Effector CD4-positive, alpha-beta T cell (primary cell): ENCODE measurements at places on chromosomes 12 and 14.
A peak's percentile ranks its signal among the peaks of the same experiment; 100 is the strongest.

- DNase-seq: no peak
These were observed 14.8 kb upstream of the PTHLH start for GRCh38 chr12:27987331-27987730.

- DNase-seq: no peak
These were observed 182.0 kb downstream of the FOXA1 start for GRCh38 chr14:37413050-37413449.

GRCh38 chr14:25247609-25248008 is 197.7 kb upstream of the STXBP6 start:
- no peak for DNase-seq

- no peak for DNase-seq
These were observed 298.6 kb downstream of the PDZRN4 start for GRCh38 chr12:41486718-41487117.

DNA sequence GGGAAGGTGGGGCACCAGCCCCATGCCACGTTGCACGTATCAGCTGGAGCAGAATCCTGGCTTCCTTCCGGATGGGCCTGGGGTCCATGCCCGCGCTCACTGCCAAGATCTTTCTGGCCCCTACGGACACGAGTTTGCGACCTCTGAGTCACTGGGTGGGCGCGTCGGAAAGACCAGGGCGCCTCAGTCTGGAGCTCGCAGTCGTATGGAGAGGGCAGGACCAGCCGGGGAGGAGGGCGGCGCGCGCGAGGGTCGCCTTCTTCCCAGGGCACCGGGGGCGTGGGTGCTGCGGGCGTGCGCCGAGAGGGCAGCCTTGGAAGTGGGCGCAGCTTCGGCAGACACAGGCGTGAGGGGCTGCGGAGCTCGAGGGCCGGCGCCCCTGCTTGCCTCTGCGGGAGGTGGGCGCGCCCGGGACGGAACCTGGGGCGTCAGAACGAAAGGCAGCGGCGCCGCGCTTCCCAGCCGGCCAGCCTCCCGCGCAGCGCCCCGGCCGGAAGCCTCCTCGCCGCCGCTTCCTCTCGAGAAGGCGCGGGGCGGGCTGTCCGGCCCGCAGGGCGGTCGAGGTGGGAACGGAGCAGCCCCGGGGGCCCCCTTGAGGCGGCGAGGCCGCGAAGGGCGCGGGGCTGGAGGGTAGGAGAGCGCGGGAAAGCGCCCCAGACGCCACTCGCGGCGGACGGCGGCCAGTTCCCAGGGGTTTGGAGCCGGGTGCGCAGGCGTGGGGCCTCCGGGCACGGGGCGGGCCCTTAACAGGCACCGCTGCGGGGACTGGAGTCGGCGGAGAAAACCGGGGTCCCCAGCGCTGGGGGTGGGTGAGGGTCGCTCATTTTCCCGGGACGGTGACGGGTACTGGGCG is at the start of gene ARL6IP4:
Gene ARL6IP4 (plus strand): TSS at position 499 of the 853 bp plus-strand sequence. CDS start 459 bp downstream, outside the sequence.
- peak; percentile 48 for DNase-seq

- no peak for DNase-seq
These were observed 22.1 kb downstream of the SLC6A13 start for GRCh38 chr12:240566-240965.

DNA sequence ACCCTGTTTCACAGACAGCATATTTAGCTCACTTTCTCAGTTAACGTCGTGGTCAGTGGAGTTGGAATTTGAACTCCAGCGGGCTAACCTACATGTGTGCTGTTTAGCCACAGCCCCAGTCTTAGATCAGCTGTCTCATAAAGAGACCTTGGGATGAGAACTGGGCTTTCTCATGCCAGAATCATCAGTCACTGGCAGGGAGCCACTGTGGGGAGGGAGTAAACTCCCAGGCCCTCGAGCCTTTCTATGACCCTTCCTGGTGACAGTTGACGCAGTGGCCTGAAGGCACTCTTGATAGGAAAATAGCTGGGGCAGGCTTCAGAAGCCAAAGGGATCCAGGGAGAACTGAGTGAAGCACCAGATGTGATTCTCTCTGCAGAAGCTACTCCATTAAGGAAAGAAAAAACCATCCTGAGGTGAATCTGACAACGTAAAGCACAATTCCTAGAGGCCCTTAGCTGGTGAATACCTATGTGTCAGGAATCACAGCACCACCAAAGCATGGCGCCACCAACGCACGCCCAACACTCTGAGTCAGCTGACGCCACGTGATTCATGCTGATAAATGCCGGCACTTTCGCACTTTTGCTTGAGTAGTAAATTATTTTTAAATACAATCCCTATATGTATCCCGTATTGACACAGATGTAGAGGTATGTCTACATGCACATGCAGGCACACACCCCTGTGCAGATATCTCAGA is 279.6 kb upstream of the TMEM132C start:
- DNase-seq: no peak

GRCh38 chr12:53090554-53090953 is 6.9 kb upstream of the IGFBP6 start:
- no peak for DNase-seq

- DNase-seq: no peak
These were observed 1.0 kb upstream of the CAMKK2 start for GRCh38 chr12:121297435-121297991.

- DNase-seq: no peak
These were observed 136.1 kb upstream of the MAP1LC3B2 start for GRCh38 chr12:116423094-116423493.

DNA sequence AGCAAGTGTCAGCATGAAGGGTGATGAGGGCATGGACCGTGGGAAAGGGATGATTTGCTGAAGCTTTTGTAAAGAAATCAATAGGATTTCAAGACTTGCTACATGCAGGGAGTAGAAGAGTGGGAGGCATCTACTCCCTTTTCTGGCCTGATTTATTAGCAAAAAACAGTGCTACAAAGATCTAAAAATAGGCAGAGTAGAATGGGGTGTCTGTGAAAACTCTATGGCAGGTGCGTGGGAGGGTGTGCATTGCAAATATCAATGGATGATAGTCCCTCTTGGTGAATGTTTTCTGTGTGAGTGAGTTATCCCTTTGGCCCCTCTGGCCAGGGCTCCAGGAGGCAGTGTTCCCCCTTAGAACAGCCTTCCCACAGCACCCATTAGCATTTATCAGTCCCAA is 139.0 kb downstream of the SMOC1 start:
- DNase-seq: no peak

- no peak for DNase-seq
These were observed 107.7 kb downstream of the ESR2 start for GRCh38 chr14:64186231-64187129.

DNA sequence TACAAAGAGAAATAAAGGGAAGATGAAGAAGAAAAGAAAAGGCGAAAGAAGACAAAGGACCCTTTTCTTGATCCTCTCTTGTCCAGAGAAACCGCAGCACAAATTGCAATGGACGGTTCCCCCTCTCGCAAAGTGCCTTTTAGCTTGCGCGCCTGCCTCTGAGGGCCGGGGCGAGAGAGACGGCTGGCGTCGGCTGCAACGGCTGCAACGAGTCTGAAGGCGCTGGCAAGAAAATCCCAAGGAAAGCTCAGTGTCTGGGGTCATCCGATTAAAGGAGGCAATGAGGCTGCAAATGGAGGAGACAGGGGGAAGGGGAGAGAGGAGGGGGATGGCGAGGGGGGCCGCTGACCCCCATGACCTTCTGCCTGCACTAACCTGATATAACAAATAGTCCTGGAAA is 671.5 kb downstream of the MED13L start:
- no peak for DNase-seq

- DNase-seq: no peak
These were observed 46.2 kb downstream of the BCAT1 start for GRCh38 chr12:24902511-24903328.

DNA sequence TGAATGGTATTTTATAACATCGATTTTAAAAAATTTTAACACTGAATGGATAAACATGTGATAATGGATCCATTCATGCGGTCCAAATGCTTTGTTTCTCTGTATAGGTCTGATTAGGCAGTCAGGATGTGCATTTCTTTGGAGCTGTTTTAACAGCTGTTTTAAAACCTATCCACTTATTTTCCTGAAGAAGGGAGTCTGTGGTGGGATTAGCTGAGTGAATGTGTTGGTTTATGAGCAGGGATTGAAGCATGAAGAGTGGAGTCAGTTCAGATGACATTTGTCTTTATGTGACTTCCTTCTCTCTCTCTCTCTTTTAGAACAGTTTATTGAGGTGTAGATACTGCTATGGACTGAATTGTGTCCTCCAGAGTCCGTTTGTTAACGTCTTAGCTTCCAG is 37.7 kb downstream of the GLT8D2 start:
- DNase-seq: no peak

DNA sequence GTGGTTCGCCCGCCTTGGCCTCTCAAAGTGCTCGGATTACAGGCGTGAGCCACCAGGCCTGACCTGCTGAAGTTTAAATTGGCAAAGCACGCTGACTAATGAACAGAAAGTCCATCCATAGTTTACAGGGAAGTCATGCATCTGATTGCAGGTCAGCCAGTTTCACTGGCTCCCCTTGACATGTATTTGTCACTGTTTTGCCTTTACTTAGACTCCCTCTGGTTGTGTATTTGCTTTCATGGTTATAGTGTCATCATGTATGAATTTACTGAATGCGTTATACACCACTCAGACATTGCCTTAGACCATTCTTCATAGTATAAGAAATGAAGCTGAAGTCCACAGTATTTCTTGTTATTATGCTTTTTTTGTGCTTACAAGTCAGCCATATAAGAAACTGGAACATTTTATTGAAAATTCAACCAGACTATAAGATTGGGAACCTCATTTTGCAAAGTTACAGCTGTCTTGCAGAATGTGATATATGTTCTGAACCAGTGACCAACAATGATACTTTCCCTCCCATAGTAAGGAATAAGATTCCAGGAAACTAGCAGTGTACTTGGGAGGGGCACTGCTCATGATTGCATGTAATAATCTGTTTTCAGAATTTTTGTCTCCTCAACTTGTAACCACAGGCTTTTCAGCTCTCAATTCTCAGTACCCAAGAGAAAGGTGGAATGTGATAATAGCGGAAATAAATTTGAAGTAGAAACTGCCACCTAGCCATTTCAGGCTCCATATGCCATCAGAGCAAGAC is 51.9 kb upstream of the ATF7IP start:
- no peak for DNase-seq

- DNase-seq: no peak
These were observed 5.0 kb downstream of the MGST1 start for GRCh38 chr12:16352481-16352880.

- peak; percentile 30 for DNase-seq
These were observed 4.6 kb downstream of the ZNF384 start for GRCh38 chr12:6684609-6685008.

DNA sequence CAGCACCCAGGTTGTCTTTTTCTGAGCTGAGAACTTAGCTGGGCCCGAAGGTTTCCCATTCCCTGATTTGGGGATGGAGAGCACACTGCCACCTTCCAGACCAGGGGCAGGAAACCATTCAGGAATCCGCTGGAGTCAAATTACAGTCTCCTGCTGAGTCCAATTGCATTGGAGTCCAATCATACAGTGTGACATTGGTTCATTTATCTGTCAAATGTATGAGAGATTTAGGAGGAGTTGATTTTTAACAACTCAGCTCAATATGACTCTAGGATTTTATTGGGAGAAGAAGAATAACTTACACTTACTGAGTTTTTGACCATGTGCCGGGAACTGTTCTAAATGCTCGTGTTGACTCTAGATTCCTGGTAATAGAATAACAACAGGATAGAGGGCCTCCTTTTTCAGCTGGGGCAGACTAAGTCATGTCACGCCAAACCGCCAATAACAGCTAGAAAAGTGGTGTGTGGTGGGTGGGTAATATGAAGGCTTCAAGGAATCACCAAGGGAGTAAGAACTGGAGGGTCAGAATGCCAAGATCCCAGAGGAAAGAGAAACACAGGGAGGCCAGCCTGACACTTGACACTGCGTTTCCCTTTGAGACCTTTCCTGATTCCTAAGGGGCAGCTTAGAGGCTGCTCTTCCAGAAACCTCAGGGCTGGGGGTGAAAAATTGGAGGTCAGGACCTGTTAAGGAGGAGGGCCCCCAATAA is 11.5 kb downstream of the SYNDIG1L start:
- DNase-seq: no peak

DNA sequence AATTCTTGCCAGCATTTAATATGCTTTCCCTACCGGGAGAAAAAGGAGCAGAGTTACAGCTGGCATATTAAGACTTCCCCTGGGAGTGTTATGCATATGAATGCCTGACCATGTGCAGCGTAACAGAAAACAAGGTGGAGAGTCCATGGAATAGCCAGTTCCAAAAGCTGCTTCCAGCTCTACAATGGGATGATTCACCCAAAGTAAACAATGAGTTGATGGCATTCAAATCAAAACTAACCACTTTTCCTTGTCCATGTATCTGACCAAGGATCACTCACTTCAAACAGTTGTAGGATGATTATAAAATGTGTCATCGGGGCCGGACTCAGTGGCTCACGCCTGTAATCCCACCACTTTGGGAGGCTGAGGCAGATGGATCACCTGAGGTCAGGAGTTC is 48.1 kb upstream of the BICDL1 start:
- DNase-seq: no peak

- no peak for DNase-seq
These were observed 121.1 kb downstream of the ANO6 start for GRCh38 chr12:45336762-45337596.

DNA sequence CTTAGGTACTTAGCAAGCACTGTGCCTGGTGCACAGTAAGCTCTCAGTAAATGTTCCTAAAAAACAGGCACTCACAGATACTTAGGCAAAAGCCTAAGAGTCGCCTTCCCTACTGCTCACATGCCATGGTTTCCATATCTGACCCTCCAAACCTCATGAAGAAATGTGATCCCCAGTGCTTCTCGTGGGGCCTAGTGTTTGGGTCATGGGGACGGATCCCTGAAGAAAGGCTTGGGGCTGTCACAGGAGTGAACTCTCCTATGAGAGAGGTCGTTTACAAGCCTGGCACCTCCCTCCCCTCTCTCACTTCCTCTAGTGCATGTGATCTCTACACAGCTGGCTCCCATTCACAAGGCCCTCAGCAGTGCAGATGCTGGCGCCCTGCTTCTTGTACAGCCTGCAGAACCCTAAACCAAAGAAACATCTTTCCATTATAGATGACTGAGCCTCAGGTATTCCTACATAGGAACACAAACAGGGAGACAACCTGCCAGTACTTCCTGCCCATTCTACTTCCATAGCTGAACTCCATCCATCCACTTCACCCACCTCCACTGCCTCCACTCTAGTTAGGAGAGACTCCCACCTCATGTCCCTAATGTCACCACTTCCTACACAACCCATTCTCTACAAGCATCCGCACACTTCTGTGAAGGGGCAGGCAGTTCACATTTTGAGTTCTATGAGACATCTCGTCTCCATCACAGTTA is 2.9 kb downstream of the SLC15A4 start:
- no peak for DNase-seq

- DNase-seq: no peak
These were observed 10.4 kb upstream of the RND1 start for GRCh38 chr12:48875944-48876515.

DNA sequence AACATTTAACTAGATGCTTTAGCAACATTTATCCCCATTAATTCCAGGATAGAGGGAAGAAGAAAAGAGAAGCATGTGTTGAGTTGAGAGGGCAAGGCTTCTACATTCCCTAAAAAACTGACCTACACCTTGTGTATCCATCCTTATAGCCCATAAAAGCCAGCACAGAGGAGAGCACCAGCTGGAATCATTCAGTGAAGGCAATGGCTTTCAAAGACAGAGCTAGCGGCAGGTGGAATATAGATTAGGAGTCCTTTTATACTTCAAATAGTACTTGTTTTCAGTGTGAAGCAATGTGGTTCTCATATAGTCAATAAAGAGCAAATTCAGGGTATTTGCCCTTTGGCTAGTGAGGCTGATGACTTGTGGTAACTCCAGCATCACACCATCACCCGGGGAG is 94.4 kb downstream of the TBC1D30 start:
- DNase-seq: no peak
